ENCODE measurements at places on chromosomes 2 and 18.

- DNase-seq = no peak
These were observed 422 bp downstream of the OBSL1 start for GRCh38 chr2:219570924-219571310.

DNA sequence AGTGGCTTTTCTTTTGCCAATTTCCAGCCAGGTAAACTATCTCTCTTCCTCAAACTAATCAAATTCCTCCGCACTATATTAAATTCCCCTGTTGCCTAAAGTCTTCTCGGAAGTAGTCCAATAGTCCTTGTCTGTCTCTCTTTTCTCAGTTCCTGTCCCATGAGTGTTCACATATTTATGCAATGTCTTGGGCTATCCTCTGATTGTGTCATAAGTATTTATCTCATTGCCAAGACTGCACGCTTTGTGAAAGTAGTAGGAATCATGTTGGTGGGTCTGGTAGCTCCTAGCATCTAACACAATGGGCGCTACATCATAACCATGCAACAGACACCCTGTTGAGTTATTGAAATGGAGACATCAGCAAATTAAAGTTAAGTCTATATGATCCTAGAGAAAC, 59.9 kb upstream of the POU3F3 start:
- no peak for DNase-seq

- no peak for DNase-seq
These were observed 230.8 kb upstream of the SMIM21 start for GRCh38 chr18:75658330-75658729.

- DNase-seq = no peak
These were observed 41.3 kb upstream of the ACAA2 start for GRCh38 chr18:49854681-49855080.

- DNase-seq = no peak
These were observed 55.2 kb downstream of the RASGRP3 start for GRCh38 chr2:33531549-33532059.

- DNase-seq = no peak
These were observed 909 bp downstream of the ATP6V1C2 start for GRCh38 chr2:10722252-10722825.

- DNase-seq = no peak
These were observed 21.9 kb downstream of the TMEM237 start for GRCh38 chr2:201621293-201621999.

GRCh38 chr2:204776781-204777559, 231.7 kb downstream of the PARD3B start:
- no peak for DNase-seq

DNA sequence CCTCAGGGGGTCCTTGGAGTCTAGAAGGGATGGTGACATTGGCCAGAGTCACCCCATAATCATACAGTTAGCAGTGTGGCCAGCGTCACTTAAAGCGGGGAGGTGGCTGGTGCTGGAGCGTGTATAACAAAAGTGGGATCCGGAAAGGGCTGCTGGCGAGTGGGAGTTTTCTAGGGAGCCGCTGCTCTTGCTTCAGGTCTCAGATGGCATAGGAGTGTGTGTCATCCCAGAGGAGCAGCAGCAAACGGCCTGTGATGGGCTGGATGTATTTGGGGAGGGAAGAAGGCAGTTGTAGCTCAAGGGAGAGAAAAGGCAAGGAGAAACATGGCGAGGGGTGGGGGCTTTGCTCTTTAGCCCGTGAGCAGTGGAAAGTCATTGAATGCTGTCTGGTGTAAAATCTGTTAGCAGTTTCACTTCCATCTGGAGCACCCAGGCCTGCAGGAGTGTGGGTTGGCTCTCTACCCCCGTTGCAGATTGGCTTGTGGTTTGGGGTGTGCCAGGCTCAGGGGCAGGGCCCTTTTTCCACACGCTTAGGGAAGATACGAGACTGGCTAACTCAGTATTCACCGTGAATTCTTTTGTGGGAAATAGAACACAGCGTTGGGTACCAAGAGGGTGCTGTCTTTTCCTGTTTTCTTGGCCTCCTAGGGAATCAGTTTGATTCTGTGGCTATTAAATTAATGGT, 120.5 kb downstream of the AGAP1 start:
- no peak for DNase-seq

DNA sequence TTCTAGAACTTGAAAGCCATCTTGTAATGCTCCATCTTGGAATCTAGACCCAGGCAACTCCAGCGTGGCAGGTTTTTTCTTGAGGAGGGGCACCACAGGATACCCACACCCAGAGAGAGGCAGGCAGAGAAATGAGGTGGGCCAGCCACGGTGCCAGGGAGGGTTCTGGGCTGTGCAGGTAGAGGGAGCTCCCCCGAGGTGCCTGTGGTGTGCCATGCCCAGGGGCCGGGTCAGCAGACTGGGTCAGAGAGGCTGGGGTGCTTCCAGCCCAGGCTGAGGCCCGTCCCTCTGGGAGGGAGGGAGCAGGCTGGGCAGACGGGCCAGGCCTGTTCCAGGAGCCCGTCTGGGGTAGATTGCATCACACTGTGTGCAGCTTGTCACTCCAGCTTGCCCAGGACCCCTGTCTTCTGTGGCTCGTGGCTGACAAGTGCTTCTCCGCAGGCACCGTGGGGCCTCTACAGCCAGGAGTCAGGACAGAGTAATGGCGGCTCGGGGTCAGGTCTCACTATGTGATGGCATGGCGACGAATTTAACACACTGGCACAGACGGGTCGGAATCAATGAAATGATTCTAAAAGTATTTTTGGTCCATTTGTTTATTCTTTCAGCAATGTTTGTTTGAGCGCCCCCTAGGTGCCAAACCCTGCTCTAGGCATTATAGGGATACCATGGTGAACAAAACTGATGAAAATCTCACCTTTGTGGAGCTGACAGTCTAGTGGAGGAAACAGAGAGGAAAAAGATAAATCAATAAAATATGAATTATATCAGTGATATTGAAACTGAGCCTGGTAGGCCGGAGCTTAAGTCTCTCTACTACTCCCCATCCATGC, 144.0 kb downstream of the ACOXL start:
- DNase-seq = no peak

- DNase-seq = peak; percentile 65
These were observed 98.9 kb upstream of the GLS start for GRCh38 chr2:190781604-190782198.

DNA sequence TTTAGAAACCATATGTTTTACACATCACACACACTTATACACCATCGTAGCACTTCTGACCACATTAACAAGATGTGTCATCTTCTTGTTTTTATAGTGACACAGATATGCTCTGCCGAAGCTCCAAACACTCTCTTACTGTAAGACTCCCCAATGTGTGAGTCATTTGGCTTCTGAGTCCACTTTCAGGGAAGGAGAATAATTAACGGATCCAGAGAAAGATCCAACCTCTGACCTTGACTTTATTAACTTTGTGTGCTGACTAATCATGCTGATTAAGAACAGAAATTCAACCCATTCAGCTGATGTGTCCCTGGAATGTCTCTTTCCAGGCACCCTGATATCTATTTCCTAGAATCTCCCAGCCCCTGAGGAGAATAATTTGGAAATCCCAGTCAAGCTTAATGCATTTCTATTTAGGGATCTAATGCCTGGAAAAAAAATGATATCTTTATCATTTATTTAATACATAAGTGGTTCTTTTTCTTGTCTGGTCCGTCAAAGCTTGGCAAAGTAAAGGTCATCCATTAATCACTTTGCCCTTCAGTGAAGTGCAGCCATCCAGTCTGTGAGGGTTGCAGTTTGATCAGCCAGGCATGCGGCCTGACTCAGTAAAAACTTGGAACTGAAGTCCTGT, 615.8 kb upstream of the SYT4 start:
- no peak for DNase-seq

- DNase-seq = no peak
These were observed 9.4 kb downstream of the ZNF24 start for GRCh38 chr18:35334821-35335220.

DNA sequence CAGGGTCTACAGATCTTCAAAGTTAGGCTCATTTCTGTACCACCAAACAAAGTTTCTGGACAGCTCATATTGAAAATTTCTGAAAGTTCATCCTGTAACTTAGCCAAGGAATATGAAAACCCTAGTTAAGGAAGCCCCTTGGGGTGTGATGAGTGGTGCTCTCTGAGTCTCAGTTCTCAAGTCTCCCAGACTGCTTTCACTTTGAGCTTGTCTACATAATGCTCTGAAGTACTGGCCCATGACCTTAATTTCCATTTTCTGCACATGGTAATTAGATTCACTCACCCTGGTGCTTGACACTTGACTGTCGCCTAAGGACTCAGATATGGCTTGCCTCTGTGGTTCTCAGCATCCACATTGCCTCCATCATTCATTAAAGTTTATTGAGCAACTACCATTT, 51.7 kb upstream of the SATB2 start:
- no peak for DNase-seq

DNA sequence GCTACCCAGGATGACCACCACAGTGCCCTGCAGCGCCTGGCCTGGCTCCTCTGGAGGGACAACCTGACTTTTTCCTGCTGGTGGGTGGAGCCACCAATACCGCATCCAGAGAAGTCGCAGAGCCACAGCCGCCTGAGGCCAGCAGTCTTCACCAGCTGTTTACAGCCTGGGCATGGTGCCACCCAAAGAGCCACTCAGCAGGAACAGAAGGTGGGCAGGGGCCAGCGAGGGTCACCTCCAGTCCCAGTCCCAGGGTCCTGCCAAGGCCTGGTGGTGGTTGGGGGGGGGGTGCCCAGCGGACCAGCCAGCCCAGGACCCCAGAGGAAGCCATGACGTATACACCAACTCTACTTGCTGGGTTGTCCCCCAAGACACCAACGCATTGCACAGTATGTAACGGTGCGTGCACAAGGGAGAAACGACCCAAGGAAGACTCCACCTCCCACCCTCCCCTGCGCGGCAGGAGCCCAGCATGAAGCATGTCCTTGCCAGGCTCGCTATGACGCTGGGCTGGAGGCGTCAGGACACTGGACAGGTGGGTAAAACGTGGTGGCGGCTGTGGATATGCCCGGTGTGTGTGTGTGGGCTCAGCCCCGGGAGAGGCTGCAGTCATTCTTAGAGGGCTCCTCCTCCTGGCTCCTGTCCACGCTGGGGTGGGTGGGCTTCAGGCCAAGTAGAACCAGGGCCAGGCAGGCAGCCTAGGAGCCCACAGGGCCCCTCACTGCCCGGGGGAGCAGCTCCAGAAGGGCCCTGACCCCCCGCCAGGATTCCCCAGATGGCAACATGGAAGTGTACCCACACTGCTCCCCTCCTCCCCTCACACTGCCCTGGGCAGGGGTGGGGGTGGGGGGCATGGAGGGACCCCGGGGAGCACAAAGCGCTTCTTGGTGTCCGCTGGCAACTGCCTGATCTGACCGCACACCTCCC, 49.3 kb downstream of the HS6ST1 start:
- DNase-seq = no peak

DNA sequence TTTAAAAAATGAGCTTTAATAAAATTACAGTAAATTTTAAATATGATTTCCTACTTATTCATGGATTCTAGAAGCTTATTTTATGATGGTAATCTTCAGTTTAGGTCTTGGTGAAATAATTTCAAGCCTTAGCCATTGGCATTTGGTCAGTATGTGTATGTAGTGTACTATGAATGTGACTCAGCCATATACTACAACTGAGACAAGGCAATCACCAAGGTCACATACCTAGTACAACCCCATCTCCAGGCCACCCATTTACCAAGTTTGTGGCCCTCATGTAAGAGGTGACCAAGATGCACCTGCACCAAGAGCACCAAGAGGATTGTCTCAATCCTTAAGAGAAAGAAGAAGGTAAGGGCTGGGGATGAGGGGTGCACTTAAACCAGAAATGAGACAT, 54.8 kb upstream of the FRZB start:
- DNase-seq = no peak

DNA sequence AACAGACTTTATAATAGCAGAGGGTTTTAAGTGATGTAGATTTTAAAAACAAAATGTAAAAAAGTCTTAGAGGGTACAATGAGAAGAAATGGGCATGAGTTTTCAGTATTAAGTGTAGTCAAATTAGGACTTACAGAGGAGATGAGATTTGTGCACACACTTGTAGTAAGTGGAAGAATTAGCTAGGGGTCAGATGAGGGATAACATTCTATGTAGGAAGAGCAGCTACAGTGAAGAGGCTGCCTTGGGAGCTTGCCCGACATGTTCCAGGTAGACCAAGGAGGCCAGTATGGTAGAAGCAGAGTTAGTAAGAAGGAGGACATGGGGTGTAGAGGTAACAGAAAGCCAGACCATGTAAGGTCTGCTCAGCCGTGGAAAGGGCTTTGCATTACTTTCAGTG, 189.2 kb upstream of the DSEL start:
- DNase-seq = no peak

DNA sequence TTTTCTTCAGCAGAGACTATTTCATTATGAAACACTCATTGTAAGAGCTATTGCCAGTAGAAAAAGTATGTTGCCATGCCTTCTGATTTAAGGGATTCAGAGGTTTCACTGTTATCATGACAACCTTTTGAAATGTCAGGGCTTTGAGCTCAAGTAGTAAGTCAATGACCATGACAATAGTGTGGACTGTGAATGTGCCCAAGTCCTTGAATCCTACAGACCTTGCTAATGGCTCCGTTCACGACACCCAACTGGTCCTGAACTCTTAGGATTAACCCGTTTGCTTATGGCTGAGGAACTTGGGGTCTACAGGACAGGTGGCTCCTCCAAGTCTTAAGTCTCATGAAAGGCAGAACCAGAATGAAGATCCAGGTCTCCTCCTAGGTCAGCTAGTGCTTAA, 17.6 kb upstream of the KIDINS220 start:
- no peak for DNase-seq

DNA sequence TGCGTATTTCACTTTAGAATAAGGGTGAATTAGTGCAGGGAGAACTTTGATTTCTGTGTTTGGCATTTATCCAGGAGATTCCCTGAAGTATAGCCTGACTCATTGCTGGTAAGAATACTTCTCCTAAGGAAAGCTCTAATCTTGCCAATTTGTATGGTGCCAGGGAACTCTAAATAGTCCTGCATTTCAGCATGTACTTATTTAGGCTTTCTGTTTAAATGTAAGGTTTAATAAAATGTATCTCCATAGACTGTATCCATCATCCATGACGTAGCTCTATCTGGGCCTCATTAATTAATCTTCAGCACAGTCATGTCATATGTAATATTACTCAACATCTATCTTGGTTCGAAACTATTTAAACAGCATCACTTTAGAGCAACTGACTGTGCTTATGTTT, 127.7 kb downstream of the DOK6 start:
- no peak for DNase-seq

DNA sequence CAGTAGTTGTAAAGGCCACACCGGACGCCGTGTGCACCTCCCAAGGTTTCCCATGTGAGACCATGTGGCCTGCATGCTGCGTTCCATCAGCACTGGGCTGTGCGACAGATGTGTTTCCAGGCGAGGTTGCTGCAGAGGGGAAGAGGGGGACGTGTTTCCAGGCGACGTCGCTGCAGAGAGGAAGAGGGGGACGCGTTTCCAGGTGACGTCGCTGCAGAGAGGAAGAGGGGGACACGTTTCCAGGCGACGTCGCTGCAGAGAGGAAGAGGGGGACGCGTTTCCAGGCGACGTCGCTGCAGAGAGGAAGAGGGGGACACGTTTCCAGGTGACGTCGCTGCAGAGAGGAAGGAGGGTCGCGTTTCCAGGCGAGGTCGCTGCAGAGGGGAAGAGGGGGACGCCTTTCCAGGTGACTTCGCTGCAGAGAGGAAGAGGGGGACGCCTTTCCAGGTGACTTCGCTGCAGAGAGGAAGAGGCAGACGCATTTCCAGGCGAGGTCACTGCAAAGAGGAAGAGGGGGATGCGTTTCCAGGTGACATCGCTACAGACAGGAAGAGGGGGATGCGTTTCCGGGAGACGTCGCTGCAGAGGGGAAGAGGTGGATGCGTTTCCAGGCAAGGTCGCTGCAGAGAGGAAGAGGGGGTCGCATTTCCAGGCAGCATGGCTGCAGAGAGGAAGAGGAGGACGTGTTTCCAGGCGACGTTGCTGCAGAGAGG, 24.5 kb downstream of the NFATC1 start:
- DNase-seq = no peak

- no peak for DNase-seq
These were observed 68.9 kb upstream of the ZSWIM2 start for GRCh38 chr2:186917866-186918265.

Data from HepG2 (cell line).